Nucleus accumbens (tissue), 56 donors: ENCODE measurements at places on chromosomes 3 and 15.

- no peak for DNase-seq
These were observed 950.2 kb upstream of the CADM2 start for GRCh38 chr3:84008623-84009022.

DNA sequence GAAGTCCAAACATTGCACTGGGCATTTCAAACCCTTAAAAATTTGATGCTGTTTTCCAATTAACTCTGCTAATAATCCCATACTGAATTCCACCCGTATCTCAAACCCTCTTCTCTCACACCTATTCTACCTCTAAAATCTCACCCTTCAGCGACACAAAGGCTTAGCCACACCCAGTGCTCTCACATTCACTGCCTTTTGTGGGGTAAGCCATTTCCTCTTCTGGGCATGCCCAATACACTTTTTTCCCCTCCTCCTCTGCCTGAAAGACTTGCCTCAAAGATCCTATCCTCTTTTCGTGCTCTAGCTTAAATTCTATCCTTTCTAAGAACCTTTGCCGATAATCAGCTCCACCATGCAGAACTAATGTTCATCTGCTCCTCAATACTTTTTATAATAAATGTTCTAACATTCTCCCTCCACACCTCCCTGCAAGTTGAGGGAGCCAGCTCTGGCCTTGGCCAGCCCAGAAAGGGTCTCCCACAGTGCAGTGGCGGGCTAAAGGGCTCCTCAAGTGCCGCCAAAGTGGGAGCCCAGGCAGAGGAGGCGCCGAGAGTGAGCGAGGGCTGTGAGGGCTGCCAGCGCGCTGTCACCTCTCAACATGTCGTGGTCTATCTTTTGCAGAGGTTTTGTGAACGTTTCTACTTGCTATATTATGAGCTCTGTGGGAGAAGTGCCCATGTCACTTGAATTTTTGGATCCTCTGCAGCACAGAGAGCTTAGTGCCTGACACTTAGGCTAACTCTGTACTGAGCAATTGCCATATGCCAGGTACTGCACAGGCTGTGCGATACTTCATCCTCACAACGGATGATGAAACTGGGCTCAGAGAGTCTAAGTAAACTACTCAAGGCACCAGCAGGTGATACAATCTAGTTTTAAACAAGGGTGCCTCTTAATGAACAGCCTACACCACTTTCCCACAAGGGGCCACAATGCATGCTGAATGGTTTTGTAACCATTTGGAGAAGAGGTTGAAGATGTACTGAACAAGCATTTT, 53.6 kb upstream of the BCL6 start:
- DNase-seq = no peak

GRCh38 chr3:58041826-58042324, 33.7 kb downstream of the FLNB start:
- DNase-seq = no peak

DNA sequence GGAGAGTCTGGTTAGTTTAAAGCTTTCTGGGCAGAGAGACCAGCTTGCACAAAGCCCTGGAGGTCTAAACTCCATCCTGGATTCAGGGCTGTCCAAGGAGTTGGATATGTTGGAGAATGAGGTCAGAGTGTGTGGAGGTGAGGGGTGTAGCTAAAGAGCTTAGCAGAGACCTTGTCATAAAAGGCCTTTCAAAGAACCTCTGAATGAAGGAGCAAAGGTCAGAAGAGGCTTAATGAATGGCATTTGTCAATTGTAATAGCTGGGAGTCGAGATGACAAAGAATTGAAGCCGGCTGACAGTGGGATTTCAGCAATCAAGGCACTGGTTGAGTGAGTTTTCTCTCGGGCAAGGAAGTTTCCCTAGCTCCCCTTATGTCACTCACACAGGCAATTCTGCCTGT, 202.6 kb downstream of the PDCD6IP start:
- no peak for DNase-seq

GRCh38 chr3:107910713-107911259, 180.0 kb downstream of the CD47 start:
- no peak for DNase-seq

- no peak for DNase-seq
These were observed 12.7 kb downstream of the GATA2 start for GRCh38 chr3:128480278-128480677.

DNA sequence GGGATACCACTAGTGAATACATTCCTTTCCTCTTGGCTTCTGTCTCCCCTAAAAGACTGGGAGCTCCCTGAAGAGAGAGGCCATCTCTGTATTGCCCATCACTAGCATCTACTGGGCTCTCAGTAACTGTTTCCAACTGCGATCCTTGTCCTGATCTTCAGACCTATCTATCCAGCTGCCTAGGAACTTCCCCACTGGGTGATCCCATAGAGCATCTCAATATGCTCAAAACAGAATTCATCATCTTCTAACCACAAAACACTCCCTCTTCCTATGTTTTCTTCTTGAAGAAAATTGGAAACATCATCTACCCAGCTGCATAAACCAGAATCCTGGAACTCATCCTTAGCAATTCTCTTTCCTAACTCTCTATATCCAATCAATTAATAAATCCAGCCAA, 54.6 kb downstream of the PLD1 start:
- DNase-seq = no peak

- no peak for DNase-seq
These were observed 26.4 kb downstream of the ASB7 start for GRCh38 chr15:100628746-100629145.

DNA sequence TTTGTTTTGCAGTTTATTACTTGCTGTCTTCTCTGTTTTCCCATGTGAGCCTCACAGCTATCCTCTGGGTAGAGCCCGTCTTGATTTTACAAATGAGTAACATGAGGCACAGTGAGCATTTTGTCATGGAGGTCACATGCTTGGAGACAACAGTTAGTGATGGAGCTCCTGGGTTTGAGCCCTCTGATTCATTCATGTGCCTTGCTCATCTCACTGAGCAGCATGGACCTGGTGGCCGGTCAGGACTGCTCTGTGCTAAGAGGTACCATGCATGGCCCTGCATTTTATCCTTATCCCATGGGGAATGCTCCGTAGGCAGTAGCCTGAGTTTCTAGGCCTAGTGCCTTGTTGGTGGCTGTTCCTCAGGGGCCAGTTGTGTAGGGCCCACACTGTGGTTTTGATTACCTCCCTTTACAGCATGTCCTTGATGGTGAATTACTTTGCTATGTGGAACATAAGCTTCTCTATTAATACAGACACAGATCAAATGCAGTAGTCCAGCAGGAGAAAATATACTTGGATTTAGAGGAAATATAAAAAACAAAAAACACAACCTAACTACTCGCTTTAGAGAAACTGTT, 35.6 kb downstream of the MAP2K5 start:
- no peak for DNase-seq

DNA sequence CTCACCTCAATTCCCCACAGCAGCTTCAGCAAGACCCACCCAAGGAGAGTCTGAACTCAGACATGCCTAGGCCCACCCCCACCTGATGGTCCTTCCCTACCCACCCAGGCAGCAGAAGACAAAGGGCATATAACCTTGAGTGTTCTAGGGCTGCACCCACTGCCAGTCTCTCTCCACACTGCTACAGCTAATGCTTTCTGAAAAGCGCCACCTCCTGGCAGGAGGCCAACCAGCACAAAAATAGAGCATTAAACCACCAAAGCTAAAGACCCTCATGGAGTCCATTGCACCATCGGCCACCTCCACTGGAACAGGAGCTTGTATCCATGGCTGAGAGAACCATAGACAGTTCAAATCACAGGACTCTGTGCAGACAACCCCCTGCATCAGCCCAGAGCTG, 11.3 kb upstream of the RPL39L start:
- DNase-seq = no peak

GRCh38 chr15:33874156-33874555, 94.1 kb upstream of the CHRM5 start:
- DNase-seq = no peak

- no peak for DNase-seq
These were observed 9.9 kb upstream of the PLA2G4D start for GRCh38 chr15:42104095-42104891.

DNA sequence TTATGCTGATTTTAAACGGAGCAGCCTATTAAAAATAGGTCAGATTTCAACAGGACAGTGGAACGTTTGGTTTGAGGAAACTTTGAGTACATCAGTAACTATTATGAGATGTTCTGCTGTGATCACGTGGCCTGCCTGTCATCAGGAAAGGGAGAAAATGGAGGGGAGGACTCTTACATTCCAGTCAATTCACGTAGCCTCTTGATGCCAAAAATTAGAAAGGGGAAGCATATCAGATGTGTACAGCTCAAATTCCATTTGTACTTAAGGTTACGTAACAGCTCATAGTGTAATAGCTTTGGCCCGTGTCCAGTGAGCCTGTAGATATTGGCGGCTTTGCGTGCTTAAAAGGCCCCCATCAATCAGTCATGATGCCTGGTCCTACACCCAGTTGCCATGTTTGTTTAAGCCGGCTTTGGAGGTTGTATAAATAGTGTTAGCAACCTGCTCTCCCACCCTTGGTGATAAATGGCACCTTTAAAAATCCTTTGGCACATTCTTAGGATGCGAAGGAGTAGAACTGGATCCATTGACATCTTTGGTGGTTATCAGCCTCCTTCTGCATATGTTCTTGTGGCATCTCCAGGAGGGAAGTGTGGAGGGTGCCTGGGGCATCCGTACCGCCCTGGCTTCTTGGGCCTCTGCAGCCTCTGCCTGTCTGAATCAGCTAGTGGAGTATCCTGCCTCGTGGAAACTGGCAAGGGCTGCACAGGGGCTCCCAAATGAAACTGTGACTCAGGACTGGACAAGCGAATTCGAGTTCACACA, 163.9 kb downstream of the THSD4 start:
- DNase-seq = no peak

DNA sequence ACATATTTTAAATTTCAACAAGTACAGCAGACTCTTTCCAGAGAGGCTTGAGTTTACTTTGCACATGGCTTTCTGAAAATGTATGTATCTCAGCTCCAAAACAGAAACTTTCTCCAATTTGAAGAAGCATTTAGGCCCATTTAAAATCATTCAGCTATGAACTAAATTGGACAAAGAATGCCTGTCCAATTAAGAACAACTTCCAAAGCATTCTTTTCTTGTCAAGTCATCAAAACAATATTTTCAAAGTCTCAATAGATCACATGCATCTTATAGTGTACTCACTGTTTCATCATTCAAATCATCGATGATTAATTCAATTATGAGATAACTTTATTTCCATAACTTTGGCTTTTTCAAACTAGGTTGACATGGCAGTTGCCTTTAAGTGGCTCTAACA, 95.2 kb downstream of the KBTBD8 start:
- DNase-seq = no peak

DNA sequence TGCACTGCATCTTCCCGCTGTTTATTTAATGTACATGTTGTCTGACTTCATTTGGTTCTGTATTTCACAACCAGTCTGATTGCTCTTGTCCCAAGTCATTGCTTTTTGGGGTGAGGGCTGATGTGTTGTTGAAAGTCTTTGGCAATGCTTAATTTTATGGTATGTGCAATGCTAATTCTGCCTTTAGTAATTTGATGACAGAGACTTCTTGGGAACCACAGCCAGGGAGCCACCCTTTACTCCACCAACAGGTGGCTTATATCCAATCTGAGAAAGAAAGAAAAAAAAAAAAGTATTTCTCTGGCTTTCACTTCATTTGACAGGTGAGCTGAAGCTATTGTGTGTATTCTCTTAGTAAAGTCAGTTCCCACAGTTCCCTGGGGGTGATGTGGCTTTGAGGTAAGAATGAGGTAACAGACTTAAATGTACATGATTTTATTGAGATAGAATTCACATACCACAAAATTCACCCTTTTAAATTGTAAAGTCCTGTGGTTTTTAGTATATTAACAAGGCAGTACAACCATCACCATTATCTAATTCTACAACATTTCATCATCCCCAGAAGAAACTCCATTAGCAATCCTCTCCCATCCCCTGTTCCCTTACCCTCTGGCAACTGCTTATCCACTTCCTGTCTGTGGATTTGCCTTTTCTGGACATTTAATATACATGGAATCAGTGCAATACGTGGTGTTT, 97.3 kb downstream of the SLCO3A1 start:
- no peak for DNase-seq

DNA sequence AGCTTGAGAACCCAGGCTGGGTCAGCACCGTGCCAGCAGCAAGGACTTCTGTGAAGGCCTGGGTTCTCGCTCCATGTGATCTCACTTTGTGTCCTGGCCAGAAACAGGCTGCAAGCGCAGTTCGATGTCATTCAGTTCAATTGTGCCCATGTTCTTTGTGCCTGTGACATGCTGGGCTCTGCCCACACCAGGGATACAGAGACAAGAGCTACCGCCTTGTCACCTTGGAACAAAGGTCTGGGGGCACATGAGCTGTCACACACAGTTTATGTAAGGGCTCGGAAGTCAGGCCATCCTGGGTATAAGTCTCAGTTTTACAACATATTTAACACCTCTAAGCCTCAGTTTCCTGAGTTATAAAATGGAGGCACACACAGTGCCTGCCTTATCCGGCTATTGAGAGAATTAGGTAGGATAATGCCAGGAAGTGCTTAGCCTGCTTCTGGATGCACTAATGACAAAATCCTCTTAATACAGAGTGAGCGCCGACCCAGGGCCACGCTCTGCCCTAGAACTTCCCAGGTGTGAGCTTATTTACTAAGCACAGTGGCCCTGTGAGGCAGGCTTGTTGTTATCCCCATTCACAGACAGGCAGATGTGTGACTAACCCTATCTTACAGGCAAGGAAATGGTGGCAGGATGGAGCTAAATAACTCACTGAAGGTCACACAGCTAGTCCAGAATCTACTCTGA, 50.4 kb upstream of the LIMD1 start:
- DNase-seq = no peak

- DNase-seq = no peak
These were observed 129.4 kb downstream of the STT3B start for GRCh38 chr3:31661993-31662670.

- no peak for DNase-seq
These were observed 16.1 kb downstream of the SLC28A2 start for GRCh38 chr15:45268135-45268534.

DNA sequence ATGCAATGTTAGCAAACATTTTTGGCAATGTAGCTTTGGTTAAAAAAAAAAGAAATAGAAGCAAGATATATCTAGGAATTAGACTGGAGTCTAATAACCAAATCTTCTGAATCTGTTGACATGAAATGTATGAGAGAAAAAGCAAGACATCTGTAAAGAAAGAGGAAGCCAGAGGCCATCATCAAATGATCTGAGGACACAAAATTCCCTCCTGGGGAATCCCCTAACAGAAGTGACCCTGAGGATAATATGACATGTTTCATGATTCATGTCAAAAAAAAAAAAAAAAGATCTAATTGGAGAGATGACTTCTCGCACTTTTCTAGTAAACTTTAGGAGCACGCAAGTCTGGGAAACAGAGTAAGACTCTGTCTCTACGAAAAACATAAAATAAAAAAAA, 70.9 kb downstream of the IMPG2 start:
- no peak for DNase-seq

- no peak for DNase-seq
These were observed 191.7 kb upstream of the GBE1 start for GRCh38 chr3:81953111-81953510.

- DNase-seq = no peak
These were observed 462.1 kb downstream of the MFSD1 start for GRCh38 chr3:159263750-159264553.

- no peak for DNase-seq
These were observed 428.9 kb upstream of the IL12A start for GRCh38 chr3:159559771-159560170.
